Muscle of back (tissue), 13 donors: ENCODE measurements at places on chromosomes 16 and 17.

DNA sequence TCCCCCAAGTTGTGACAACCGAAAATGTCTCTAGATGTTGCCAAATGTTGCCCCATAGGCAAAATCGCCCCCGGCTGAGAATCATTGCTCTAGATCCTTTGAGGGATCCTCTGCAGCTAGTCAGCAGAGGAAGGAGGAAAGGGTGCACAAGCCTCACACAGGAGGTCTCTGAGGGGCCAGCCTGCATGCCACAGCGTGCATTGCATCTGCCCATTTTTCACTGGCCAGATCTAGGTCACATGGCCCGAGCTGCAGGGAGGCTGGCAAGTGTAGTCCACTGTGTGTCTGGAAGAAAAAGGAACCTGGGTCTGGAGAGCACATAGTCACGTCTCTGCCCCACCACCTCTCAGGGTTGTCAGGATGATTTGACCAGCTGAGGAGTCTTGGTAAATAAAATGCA lies 138.2 kb downstream of the CCT6B start:
- no peak for DNase-seq

- DNase-seq: no peak
Measured at GRCh38 chr16:82891918-82892317, 265.1 kb downstream of the CDH13 start.

GRCh38 chr17:17609121-17609520 lies 17.6 kb upstream of the PEMT start:
- no peak for DNase-seq

GRCh38 chr16:82082097-82082496 lies 47.0 kb downstream of the HSD17B2 start:
- DNase-seq: no peak

- no peak for DNase-seq
Measured at GRCh38 chr16:79449900-79450299, 150.6 kb downstream of the MAF start.

GRCh38 chr17:9672266-9672665 lies 26.9 kb downstream of the USP43 start:
- no peak for DNase-seq

DNA sequence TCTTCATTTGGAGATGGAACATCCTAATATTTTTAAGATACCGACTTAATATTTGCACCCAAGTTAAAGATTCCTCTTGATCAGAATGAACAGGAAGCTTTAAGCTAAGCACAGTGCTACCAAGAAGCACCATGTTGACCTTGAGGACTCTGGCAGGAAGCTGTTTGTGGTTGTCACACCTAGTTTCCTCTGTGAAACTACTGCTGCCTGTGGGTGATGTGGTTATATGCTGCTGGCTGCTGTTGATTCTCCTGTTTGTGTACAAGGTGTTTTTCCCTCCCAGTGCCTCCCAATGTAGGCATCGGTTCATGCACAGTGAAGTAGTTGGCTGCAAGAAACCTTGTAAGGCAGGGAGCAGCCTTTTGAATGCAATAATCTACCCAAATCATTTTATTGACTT lies 23.4 kb downstream of the RBL2 start:
- no peak for DNase-seq

DNA sequence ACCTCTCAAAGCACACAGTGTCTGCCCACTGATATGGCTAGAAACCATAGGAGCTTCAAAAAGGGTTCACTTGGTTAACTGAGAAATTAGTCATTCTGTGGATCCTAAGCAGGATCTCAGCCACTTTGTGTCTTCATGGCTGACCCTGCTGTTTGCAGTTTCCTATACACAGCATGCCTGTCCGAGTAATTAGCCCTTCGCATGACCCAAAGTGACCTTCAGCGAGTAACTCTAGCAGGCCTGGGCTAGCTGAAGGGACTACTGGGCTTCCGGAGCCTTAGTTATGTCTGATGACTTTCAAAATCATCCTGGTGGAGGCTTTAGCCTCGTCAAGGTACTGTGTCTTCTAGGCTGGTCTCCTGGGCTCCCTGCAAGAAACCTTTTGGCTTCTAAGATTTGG lies 28.9 kb upstream of the FBXW10B start:
- DNase-seq: no peak

DNA sequence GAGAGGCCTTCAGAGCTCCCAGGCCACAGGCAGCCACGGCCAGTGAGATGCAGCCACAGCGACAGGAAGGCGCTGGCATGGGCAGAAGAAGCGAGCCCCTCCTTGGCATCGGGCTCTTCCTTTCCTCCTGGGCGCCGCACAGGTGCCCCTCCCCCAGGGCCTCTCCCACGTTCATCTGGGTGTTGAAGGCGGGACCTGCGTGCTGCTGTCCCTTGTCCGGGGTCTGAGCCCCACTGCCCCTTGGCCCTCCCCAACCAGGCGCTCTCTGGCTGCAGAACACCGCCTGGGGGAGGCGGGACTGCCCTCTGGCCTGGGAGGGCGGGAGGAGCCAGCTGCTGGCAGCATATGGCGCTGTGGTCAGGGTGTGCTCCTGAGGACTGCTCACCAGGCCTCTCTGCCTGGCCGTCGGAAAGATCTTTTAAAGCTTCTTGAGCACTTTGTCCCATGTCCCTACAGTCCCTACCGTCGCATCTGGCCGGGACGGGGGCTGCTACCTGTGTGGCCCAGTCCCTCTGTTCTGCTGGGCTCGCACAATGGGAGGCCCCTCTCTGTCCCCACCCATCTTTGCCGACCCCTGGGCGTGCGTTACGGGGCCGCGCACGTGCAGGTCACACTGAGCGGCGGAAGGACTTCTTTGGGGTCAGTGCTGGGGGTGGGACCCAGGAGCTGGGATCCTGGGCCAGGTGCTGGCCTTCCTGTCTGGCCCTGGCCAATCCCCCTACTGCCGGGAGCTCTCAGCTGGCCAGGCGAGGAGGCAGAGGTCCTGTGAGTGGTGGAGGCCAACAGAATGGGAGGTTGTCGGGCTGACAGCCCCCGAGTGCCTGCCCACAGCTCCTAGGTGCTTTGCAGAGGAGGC lies 1.7 kb downstream of the SLC25A10 start:
- DNase-seq: no peak

- no peak for DNase-seq
Measured at GRCh38 chr16:83958846-83959565, 6.0 kb downstream of the OSGIN1 start.

- DNase-seq: peak; percentile 80
Measured at GRCh38 chr16:55552621-55553020, 13.9 kb upstream of the CAPNS2 start.

DNA sequence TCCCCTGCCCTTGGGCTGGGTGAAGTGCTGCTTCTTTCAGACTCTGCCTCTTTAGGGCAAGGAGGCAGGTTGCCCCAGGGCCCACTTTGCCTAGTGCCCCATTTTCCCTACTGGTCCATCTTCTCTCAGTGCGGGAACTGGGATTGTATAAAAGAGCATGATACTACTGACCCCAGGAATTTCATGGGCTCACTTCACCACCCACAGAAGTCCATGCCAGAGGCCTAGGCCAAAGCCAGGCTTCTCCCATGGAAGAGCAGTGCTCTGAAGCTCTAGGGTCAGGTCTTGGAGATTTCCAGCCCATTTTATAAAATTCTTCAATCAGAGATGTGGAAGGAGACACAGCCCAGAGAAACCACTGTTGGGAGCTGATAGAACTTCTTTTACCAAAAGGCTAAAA lies 5.7 kb downstream of the CACNG1 start:
- no peak for DNase-seq

DNA sequence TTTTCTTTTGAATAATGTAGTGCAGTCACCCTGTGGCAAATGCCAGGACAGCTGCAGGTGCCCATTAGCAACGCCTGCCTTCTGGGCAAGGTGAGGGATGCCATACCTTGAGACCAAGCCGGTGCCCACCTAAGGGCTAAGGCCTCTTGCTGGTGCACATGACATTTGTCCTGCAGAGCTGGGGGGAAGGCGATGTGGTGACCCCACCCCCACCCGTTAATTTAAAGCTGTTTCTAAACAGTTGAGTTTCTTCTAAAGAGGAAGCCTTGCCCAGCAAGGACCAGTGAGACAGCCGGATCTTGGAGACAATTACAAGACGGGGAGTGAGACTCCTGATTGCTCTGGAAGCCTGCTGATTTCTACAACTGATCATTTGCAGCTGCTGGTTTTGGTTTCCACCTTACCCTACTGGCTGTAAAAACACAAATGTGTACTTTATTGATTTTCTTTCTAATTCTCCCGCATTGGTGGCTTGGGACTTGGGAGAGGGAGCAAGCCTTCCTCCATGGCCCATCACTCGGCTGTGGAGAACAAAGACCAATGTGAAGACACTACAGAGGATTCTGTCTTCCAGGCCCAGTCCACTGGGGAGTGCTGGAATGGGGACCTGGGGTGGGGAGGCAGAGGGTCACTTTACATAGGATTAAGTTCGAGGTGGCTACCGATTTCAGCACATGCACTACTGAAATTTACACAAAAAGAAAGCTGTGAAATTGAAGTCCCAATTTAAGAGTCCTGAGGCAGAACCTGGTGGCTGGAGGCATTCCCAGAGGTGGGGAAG lies 2.7 kb downstream of the CDK5R1 start:
- DNase-seq: no peak

- DNase-seq: no peak
Measured at GRCh38 chr16:66175058-66175457, 191.4 kb upstream of the CDH5 start.

- DNase-seq: no peak
Measured at GRCh38 chr16:75247249-75247648, 4.2 kb downstream of the BCAR1 start.

DNA sequence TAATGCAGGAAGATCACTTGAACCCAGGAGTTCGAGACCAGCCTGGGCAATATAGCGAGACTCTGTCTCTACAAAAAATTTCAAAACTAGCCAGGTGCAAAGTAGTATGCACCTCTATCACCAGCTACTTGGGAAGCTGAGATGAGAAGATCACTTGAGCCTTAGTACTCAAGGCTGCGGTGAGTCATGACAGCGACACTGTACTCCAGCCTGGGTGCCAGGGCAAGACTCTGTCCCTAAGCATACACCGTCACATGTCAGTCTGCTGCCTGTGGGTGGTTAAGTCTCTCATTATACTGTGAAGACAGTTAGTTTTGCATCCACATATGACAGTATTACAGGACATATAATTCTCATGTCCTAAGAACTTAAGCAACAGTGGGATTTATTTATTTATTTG lies 21.8 kb downstream of the NMRAL1 start:
- DNase-seq: no peak

GRCh38 chr16:21656795-21657768 lies 4.7 kb upstream of the IGSF6 start:
- DNase-seq: peak; percentile 55

DNA sequence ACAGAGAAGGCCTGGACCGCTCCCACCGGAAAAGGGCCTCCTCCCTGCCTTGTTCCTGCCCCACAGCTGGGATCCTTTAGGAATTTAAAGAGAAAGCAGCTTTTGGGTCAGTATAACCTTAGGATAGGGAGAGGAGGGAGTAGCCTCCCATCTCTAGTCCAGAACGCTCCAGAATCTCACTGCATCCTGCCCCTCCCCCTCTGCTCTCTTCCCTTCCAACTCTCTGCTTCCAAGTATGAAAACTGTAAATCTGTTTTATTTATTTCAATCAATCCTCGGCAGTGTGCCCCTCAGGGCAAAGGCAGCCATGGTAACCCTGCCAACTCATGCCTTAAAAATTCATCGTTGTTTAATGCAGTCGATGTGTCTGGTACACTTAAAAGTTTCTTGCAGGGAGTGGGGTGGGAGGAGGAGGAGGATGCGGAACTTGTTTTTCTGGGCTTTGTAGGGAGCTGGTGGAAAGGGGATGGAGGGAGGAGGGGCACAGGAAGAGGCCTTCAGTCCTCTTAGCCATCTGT lies 21.2 kb upstream of the MTSS2 start:
- DNase-seq: no peak

- DNase-seq: no peak
Measured at GRCh38 chr16:20510323-20510722, 59.0 kb downstream of the ACSM2A start.

GRCh38 chr17:27549251-27549893 lies 81.6 kb upstream of the LGALS9 start:
- DNase-seq: no peak

GRCh38 chr17:11511696-11512095 lies 86.6 kb upstream of the DNAH9 start:
- no peak for DNase-seq

- DNase-seq: no peak
Measured at GRCh38 chr17:51455931-51456330, 195.6 kb downstream of the UTP18 start.

DNA sequence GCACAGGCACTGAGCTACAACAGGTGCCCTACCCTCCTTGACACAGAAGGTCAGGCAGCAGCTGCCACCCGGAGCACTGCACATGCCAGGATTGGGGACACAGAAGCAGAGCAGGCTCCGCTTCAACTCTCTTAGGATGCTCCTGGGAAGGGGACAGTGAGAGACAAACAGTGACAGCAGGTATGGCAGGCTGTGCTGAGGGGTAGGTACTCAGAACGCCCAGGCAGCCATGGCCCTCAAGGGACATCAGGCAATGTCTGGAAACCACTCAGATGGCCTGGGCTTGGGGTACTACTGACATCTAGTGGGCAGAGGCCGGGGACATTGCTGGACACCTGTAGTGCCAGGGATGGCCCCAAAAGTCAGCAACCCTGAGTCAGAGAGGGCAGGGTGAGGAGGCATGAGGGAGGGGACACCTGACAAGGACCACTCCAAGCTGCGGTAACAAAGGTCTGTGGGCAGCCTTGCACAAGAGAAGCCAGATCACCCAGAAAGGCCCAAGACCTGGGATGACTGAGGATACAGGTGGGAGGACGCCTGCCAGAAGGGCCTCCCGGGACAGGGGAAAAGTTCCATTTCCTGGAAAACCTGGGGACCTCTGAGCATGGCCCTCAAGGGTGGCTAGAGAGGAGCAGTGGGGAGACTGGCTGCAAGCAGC lies 21.2 kb downstream of the PEMT start:
- DNase-seq: no peak

DNA sequence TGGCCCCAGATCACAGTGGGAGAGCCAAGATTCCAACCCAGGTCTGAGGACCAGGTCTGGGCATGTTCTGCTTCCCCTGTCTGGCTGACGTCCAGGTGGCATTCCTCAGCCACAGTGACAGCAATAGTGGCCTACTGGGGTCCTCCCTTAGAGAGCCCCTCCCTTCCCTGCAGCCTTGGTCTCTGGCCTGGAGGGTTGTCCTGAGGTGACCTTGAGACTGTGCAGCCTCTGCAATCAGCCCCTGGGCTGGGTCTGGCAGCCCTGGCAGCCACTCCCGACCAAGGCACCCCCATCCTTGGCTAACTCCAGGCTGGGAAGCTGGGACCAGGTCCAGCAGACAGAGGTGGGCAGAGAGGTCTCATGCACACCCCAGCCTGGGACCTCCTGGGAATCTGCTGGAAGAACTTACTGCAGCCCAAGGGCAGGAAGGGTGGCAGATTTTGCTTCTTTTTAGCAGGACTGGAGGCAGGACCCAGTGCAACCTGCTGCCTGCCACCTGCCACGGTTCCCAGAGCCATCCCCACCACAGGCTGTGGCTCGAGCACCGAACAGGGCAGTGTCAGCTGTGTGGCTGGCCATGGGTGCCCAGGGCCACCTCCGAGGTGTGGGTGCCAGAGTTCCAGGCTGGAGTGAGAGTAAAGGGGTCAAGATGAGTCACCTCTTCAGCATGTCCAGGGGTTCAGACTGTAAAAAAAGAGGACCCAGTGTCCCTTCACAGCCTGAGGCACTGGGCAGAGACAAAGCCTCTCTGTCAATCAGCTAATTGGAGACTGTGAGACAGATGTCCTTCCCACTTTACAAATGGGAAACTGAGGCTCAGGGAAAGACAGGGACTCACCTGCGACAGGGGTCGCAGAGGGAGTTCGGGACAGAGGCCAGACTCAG lies 12.6 kb downstream of the GRB7 start:
- DNase-seq: no peak
